ENCODE measurements at places on chromosomes 3 and 15.
A peak's percentile ranks its signal among the peaks of the same experiment; 100 is the strongest.

- no peak for DNase-seq
Measured at GRCh38 chr3:102224171-102224570, 210.6 kb upstream of the ZPLD1 start.

- DNase-seq = no peak
Measured at GRCh38 chr3:66439666-66440344, 61.0 kb downstream of the LRIG1 start.

- no peak for DNase-seq
Measured at GRCh38 chr3:121490161-121490560, 55.6 kb downstream of the POLQ start.

- no peak for DNase-seq
Measured at GRCh38 chr3:155391551-155391958, 98.1 kb upstream of the STRIT1 start.

- no peak for DNase-seq
Measured at GRCh38 chr3:137693791-137694190, 70.3 kb upstream of the SOX14 start.

- no peak for DNase-seq
Measured at GRCh38 chr15:69390575-69390974, 23.6 kb upstream of the KIF23 start.

GRCh38 chr3:11247362-11247761 lies 24.8 kb upstream of the ATG7 start:
- no peak for DNase-seq

DNA sequence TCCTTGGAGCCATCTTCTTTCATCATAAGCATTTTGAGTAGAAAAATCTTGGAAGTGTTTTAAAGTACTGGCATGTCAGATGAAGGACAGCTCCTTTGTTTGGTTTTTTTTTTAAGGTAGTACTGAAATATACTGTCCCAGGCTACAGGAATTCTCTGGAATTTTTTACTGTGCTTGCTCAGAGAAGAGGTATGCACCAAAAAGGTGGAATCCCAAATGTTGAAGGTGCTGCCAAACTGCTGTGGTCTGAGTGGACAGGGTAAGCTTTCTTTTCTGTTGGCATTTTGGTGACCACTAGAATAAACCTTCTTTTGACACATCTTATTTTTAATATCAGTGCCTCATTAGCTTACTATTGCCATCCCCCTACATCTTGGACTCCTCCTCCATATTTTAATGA lies 7.2 kb downstream of the GNL3 start:
- DNase-seq = no peak

DNA sequence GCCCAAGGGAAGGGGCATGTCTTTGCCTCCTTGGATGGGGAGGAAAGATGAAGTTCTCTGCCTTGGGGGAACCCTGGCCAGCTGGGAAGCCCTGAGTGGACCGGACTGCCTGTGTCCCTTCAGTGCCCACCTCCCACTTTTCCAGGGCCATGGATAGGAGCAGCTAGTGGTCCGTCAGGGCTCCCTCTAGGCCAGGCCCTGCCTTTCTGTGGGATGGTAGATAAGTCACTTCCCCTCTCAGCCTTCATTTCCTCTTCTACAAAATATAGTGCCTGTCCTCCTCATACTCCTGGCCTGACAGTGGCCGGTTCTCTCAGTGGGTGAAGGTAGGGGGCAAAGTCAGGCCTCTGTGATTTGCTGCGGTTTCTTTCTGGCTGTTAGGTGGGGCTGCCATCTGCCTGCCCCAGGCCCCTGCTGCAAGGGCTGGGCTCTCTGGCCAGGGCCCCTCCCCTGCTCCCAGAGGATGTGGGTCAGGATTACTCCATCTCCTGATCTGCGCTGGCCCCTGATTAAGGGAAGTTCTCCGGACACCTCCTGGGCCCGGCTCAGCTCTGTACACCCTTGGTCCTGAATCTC lies 1.4 kb downstream of the PLEKHO2 start:
- no peak for DNase-seq

DNA sequence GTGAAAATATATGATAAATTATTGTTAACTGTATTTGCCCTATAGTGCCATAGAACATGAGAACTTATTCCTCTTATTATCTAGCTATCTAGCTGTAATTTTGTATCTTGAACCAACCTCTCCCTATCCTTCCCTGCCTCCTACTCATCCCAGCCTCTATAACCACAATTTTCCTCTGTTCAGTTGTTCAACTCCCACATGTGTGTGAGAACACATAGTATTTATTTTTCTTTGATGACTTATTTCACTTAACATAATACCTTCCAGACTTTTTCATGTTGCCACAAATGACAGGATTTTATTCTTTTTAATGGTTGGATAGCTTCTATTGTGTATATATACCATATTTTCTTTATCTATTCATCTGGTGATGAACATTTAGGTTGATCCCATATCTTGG lies 85.4 kb upstream of the SUCLG2 start:
- no peak for DNase-seq

DNA sequence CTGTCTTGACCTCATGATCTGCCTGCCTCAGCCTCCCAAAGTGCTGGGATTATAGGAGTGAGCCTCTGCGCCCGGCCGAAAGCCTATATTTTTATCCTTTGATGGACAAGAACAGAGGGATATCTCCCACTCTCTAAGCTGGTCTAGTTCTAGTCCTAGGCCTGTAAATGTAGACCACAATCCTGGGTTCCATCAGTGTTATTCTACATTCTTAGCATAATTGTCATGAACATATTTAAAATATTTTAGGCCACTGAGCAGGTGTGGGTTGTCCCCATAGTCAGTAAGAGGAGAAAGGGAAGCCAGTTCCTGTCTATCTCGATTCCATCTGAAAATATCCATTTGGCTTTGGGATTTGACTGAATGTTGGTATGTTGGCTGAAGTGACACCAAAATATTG lies 118.1 kb downstream of the EBLN2 start:
- DNase-seq = no peak

- DNase-seq = no peak
Measured at GRCh38 chr3:145058483-145058882, 1086.9 kb downstream of the DIPK2A start.

GRCh38 chr3:193865339-193865738 lies 270.6 kb upstream of the HES1 start:
- no peak for DNase-seq

DNA sequence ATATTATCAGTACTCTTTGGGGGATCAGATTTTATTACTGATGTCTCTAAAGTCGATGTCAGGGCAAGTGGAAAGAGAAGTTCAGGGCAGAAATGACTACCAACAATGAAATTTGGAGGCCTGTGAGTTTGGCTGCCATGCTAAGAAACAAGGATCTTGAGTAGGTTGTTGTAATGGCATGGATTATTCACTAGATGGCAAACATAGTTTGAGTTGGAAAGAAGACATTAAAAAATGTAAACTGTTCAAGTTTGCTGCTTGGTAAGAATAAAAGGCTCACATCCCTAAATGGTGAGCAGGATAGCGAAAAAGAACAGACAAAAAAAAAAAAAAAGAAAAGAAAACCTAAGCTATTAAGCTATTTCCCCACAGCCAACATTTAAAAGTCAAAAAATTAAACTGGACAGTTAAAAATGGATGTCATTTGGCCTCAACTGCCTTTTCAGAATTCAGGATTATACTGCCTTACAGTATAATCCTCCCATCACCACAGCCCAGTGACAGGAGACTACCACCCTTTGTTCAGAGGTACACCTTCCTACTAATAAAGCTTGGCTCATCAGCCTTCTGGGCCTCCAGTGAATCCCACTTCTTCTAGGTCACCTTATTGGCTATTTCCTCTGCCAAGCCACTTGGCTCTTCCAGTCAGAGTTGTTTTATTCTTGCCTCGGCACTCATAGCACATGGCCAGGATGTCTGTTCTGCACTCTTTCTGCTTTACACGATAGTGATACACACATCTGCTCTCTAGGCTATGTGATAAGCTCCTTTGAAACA lies 163.7 kb downstream of the PLD1 start:
- DNase-seq = no peak

DNA sequence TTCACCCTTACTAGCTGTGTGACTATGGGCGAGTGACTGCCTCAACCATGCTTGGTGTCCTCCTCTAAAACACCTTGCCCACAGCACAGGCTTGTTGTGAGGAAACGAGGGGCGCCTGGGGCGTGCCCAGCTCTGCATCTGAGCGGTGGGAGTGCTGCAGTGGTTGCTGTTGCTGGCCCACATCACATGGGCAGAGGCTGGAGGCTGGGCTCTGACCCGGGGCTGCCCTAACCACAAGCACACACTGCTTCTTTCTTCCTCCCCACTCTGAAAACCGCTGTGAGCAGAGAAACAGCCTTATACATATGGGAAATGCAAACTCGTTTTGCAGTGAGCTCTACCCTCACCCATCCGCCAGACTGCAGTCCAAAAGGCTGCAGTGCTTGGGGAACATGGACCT lies 74.8 kb upstream of the RPL32 start:
- DNase-seq = no peak

- DNase-seq = no peak
Measured at GRCh38 chr3:184551103-184551502, 10.5 kb upstream of the EPHB3 start.

- DNase-seq = no peak
Measured at GRCh38 chr3:99878005-99878404, 60.3 kb downstream of the CMSS1 start.

DNA sequence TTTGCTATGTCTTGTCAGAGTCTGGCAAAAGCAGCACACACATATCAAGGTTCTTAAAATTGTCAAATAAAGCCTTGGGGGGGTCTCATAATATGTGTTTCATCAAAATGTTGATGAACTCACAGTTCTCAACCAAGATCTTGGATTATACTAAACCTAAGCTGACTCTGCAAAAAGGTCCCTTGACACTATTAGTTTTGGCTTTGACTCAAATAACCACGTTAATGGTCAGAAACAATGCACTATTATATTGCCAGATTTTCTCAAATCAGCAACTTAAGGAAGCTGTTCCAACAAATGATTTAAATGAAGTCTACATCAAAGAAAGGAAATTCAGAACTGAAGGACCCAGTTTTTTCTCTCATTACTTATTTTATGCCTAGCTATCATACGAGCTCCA lies 1063.9 kb downstream of the ROBO1 start:
- no peak for DNase-seq

GRCh38 chr3:49470714-49471420 lies 800 bp downstream of the DAG1 start:
- DNase-seq = no peak

DNA sequence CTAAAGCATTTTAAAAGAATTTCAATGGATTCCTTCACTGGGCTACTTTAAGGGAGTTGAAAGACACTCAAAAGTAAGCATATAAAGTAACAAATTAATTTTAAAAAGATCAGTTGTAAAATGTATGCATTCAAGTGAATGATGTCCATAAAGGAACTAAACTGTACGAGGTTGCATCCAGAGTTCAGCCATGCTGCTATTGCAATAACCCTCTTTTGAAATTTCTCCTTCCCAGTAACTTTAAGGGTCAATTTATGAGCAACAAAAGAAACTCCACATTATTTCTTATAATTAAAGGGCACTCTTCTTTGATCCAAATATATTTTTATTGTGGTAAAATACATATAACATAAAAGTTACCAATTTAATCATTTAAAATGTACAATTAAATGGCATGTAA lies 22.9 kb downstream of the BTLA start:
- no peak for DNase-seq

DNA sequence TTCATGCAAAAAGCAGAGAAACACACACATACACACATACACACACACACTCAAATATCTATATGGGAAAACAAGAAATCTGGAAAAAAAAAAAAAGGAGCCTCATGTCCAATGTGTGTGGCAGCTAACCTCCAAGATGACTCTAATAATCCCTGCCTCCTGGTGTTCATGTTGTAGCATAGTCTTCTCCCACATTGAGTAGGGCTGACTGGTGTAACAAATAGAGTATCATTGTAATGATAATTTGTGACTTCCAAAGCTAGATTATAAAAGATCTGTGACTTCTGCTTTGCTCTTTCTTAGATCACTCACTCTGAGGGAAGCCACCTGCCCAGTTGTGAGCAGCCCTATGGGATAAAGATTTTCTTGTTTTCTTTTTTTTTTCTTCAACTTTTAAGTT lies 130.9 kb upstream of the TNIK start:
- DNase-seq = no peak

DNA sequence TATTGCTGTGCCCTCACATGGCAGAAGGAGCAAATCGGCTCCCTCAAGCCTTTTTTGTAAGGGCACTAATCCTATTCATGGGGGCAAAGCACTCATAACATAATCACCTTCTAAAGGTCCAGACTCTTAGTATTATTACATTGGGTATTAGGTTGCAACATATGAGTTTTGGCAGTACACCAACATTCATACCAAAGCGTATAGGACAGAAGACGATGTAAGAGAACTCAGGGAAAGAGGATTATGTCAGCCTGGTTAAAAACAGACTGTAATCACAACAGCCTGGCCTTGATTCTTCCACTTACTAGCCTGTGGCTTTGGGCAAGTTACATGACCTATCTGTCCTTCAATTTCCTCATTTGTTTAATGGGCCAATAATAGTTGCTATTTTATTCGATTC lies 828.5 kb upstream of the NECTIN3 start:
- DNase-seq = no peak

DNA sequence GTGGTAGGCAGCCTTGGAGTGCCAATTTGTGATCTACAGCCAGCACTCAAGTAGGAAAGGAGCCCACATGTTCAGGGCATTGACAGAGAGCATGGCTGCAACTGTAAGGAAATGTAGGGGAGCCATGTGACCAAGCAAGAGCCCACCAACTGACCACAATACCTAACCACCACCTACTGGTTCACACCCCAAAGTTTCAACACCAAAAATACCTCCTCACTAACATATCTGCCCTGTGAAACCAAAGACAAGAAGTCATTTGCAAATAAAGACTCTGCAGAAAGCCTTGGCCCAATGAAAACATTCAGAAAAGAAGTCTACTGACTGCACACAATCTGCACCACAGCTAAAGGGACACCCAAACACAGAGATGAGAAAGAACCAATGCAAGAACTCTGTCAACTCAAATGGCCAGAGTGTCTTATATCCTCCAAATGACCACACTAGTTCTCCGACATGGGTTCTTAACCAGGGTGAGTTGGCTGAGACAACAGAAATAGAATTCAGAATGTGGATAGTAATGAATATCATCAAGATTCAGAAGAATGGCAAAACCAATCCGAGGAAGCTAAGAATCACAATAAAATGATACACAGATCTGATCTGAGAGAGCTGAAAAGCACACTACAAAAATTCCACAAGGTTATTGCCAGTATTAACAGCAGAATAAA lies 40.6 kb downstream of the SLC9C1 start:
- DNase-seq = no peak

GRCh38 chr15:69058830-69059556 lies 44.5 kb downstream of the NOX5 start:
- DNase-seq = peak; percentile 46

DNA sequence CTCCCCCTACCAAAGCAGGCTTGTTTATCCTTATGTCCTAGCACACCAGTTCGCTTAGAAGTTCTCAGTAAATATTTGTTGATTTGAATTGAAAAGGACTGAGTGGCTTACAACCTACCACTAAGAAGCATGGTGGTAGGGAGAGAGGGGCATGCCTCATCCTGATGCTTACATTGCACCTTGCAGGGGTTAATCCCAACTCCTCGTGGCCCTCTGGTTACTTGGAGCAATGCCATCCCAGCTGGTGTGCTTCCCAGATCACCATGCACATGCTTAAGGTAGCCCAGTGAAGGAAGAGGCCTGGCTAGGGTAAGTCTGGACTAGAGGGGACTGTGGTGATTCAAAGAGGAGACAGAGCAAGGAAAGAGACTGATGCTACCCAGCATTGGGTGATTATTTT lies 253.3 kb downstream of the CLSTN2 start:
- DNase-seq = no peak

- DNase-seq = no peak
Measured at GRCh38 chr15:88608607-88609181, 12.4 kb upstream of the AEN start.

- peak; percentile 63 for DNase-seq
Measured at GRCh38 chr15:74620636-74621545, 5.3 kb downstream of the CLK3 start.

GRCh38 chr3:164390046-164390445 lies 688.2 kb downstream of the SI start:
- no peak for DNase-seq

All from stimulated activated CD4-positive, alpha-beta T cell treated with anti-CD3 and anti-CD28 coated beads, Interleukin-2, amount 100 ng/mL, for 4 hours (primary cell).